A549 treated with Mapracorat at 1 μM for 4 hours (cell line): ENCODE measurements at places on chromosomes 16 and 17. TPM values are rescaled to one million over a fixed set of nuclear protein-coding genes. Genes with fewer than 3 reads are reported as not detected.

SPNS3 gene
- total RNA-seq: not detected in 5 replicates

WFDC1 gene
- 0.27 TPM in 1 of 5 replicates, not detected in the others for total RNA-seq

SEPTIN12 gene
- not detected in 5 replicates for total RNA-seq

CCDC154 gene
- 0.20 to 0.81 TPM (median 0.32 TPM) in 5 replicates for total RNA-seq

QRICH2 gene
- total RNA-seq: 0.45 to 1.5 TPM (median 1.2 TPM) in 5 replicates

ABCA3 gene
- 14.5 to 21.9 TPM (median 20.1 TPM) in 5 replicates for total RNA-seq

KLHL10 gene
- total RNA-seq: 0.10 to 0.18 TPM (median 0.12 TPM) in 3 of 5 replicates, not detected in the others

RDM1 gene
- total RNA-seq: 2.7 to 3.9 TPM (median 3.1 TPM) in 5 replicates

KCNH6 gene
- not detected in 5 replicates for total RNA-seq

CLEC3A gene
- total RNA-seq: not detected in 5 replicates

C16orf92 gene
- not detected in 5 replicates for total RNA-seq

AMFR gene
- total RNA-seq: 60.1 to 73.6 TPM (median 67.2 TPM) in 5 replicates

WNT3 gene
- 3.6 to 5.1 TPM (median 4.4 TPM) in 5 replicates for total RNA-seq

FBXW10 gene
- 0.61 to 1.7 TPM (median 1.0 TPM) in 5 replicates for total RNA-seq

EME1 gene
- total RNA-seq: 14.5 to 16.8 TPM (median 14.9 TPM) in 5 replicates
